Right cardiac atrium (tissue), 5 donors: ENCODE measurements at places on chromosomes 1 and 21. TPM values are rescaled to one million over a fixed set of nuclear protein-coding genes. Genes with fewer than 3 reads are reported as not detected.

- no peak for DNase-seq
Measured at GRCh38 chr1:185295091-185295490, 22.0 kb downstream of the IVNS1ABP start.

- no peak for DNase-seq
Measured at GRCh38 chr1:53454019-53454418, 5.2 kb upstream of the DMRTB1 start.

DNA sequence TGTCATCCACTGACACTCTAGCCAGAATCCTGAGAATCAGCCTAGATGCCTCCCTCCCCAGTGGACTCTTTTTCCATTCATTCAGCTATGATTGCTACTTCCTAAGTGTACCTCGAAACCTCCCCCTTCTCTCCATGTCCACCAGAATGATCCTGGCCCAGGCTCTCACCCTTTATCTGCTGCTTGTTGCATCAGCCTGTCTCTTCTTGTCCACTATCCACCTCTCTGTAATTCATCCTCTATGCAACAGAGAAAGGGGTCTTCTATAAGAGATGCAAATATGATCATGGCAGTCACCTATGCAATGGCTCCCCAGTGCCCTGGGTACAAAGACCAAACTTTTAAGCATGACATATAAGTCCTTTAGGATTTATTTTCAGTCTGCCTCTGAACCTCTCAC, 37.7 kb downstream of the JUN start:
- DNase-seq, result no peak

- DNase-seq, result no peak
Measured at GRCh38 chr21:27806281-27806680, 839.4 kb upstream of the ADAMTS5 start.

- no peak for DNase-seq
Measured at GRCh38 chr1:31531177-31531999, 44.9 kb upstream of the TINAGL1 start.

DNA sequence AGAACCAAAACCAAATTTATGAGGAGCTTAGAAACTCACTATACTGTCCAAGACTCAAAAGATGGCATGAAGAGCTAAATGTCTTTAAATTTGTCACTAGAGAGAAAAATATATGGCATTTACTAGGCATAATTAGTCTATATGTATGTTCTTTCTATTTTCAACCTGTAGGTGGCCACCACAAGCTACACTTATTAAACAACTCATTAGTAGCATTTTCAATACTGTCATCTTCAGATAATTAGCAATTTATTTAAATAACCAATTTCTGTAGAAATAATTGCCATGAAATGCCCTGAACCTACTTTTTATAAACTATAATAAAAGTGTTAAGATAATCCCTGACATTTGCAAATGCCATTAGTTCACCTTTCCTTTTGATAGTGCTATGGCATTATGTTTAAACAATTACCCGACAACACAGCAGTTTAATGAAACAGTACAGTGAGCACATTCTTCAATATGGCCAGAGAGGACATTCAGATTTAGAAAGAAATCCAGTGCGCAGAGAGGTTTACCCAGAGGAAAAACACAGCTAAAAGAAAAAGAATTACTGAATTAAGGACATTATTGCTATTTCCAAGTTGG, 522.5 kb downstream of the PTBP2 start:
- DNase-seq, result no peak

DNA sequence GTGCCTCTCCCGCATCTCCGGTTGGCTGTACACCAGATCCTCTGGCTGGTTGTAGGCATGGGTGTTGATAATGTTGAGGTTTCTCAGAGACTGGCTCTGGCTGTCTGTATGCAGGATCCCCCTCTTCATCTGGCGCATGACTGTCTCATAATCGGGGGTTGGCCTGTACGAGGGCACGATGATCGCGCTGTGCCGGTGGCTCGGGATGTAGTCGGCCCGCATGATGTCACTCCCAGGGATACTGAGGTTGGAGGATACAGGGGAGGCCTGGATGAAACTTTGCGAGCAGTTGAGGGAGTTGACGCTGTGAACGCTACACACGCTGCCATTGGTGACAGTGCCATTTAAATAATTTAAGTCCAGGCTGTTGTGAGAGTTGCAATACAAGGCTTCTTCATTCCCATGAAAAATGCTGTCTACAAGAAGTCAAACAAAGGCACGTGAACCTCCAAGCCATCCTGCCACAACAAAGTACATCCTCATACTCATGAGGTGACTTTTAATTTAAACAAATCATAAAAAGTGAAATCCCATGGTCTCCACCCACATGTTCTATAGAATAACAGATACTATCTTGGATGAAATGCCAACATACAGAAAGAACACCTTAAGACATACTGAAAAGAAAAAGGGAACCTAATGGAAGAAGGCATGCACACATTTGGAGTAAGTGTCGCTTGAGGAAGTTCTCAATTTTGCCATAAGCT, 103.6 kb downstream of the SMYD2 start:
- no peak for DNase-seq

DNA sequence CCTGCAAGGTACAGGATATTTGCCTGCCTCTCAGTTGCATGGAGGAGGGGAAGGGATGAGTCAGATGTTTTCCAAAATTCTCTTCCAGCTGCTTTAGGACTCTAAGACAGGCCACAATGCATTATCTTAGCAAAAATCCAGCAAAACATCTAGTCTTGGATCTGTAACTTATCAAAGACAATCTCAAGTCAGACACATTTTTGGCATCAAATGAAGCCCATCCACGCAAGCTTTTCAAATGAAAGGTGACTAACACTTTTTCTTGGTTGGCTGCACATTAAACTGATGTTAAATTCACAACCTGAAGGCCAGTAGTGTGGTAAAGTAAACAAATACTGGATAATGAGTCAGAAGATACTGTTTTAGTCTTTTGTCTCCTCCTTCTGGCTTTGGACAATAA, 21.3 kb downstream of the FAM78B start:
- no peak for DNase-seq

- no peak for DNase-seq
Measured at GRCh38 chr1:210072896-210073504, 135.0 kb downstream of the SYT14 start.

GRCh38 chr1:98420376-98421084, 241.0 kb upstream of the SNX7 start:
- no peak for DNase-seq

The FCRL3 gene
- not detected for polyA plus RNA-seq

The USP24 gene
- polyA plus RNA-seq, result 11.4 TPM

The GPR37L1 gene
- 0.20 TPM for polyA plus RNA-seq

DNA sequence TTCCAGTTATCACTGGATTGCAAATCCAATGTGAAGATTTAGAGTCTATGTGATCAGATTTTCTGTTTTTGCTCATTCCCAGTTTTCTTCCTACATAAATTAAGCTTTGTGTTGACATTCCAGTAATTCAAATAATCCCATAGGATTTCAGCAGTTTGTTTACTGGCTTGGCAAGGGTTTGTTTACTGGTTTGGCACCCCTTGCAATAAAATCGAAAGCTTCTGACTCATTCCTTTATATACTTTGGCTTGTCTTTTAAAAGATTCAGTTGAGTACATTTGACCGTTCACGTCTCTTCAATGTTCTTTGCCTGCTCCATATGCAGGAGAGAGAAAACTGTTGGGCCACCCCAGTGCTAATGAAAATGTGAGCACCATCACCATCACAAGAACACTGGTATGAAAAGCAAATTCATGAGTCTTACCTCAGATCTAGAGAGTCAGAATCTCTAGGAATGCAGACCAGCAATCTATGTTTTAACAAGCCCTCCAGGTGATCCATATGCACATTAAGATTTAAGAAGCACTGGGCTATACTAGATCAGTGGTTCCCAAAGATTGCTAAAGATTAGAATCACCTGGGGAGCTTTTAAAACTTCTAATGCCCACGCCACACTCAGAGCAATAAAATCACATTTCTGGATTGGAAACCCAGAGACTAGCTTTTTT, 32.8 kb downstream of the ZC3H11B start:
- DNase-seq, result no peak

DNA sequence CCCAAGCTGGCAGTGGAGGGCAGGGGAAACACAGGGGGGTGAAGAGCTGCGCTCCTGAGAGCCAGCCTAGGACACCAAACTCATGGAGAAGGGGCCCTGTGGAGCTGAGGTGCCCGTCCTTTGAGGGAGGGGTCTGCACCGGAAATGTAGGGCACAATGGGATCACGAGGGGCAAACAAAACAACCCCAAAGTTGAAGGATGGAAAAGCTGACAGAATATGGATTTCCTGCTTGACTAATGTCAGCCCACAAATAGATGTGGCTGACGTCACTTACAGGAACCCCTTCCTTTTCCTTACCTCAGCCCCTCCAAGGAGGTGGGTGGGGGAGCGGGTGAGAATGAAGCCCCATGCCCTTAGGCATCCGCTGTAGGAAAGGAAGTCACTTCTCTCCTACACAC, 110.9 kb downstream of the KCNN3 start:
- DNase-seq, result no peak

- DNase-seq, result no peak
Measured at GRCh38 chr1:181497870-181498269, 14.6 kb downstream of the CACNA1E start.

The C21orf58 gene
- polyA plus RNA-seq, result 1.4 TPM

The OR2T2 gene
- polyA plus RNA-seq, result not detected

DNA sequence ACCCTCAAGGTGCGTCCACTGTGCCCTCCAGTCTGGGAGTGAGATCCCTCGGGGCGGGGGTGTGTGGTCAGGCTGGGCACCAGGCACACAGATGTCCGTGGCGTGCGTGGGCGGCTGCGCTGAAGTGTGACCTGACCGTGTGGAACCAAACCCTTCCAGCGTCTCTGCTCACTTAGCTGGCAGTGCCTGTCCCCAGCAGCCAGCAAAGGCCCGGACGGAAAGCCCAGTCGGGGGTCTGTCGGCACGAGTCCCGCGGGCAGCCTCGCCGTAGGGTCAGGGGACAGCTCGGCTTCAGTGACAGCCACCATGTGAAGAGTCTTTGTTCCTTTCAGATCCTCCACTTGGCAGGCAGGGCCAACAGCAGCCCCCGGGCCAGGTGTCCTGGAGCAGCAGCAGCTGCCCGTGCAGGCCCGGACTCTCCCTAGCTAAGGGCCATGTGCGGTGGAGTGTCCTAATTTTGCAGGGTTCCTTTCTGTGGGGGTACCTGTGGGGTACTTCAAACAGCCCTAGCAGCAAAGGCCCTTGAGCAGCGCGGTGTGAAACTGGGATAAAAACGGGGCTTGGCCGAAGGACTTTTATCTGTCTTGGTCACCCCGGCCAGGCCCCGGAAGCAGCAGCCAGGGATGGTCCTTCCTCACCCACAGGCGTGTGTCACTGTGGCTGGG, 11.6 kb downstream of the TTLL10 start:
- DNase-seq, result peak; percentile 37

DNA sequence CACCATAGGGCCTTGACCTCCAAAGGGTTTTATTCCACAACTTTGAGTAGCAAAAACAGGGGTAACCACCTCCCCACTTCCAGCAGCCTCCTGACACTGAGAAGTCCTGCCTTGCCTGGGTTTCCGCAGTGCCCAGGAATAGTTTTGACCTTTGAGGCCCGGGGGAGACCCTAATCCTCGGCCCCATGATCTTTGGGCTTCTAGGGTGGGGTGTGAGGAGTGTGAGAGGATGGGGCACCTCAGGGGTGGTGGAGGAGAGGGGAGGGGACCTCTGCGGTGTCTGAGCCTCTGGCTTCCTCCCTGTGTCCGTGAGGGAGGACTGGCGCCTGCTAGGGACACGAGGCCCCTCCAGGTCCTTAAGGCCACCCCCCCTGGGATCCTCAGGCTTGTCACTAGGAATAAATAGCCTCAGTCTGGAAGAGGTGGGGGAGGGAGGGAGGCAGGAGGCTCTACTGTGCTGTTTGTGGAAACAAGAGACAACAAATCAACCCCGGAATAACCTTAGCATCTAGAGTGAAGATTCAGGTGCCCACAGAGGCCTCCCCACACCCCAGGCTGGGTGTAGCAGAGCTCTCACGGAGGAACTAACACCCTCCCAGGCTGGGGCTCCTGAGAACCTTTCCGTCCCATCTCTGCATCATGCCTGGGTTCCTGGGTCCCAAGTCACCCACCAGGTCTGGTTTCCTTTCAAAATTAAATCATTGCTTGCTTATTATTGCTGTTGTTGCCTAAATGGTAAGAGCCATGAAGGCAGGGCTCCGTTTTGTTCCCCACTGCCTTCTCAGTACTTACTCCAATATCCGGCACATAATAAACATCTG, 904 bp upstream of the FHL3 start:
- no peak for DNase-seq

The AK4 gene
- polyA plus RNA-seq, result 31.2 TPM

GRCh38 chr1:59138402-59138801, 158.5 kb upstream of the FGGY start:
- no peak for DNase-seq

- peak; percentile 55 for DNase-seq
Measured at GRCh38 chr1:22131875-22132486, 10.9 kb downstream of the WNT4 start.

The AGBL4 gene
- polyA plus RNA-seq, result 1.1 TPM

GRCh38 chr1:27567971-27568299, 36.0 kb downstream of the AHDC1 start:
- DNase-seq, result peak; percentile 56

DNA sequence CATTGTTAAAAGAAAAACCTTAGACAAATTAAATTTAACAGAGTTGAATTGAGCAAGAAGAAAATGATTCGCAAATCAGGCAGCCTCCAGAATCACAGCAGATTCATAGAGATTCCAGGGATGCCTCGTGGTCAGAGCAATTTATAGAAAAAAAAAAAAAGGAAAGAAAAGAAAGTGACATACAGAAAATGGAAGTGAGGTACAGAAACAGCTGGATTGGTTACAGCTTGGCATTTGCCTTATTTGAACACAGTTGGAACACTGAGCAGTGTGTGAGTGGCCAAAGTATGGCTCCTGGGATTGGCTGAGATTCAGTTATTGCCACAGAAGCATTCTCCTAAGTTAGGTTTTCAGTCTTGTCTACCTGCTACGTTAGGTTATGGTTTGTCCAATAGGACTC, 9.1 kb upstream of the C21orf91 start:
- DNase-seq, result no peak

The TFAP2E gene
- 0.34 TPM for polyA plus RNA-seq

The USP1 gene
- 7.3 TPM for polyA plus RNA-seq

GRCh38 chr1:212860713-212861581, 2.9 kb downstream of the FLVCR1 start:
- DNase-seq, result no peak

The FCRLB gene
- polyA plus RNA-seq, result 0.61 TPM

- DNase-seq, result no peak
Measured at GRCh38 chr21:37848721-37849490, 67.4 kb downstream of the KCNJ6 start.

The TNFRSF4 gene
- 2.3 TPM for polyA plus RNA-seq

- DNase-seq, result no peak
Measured at GRCh38 chr1:116038679-116039078, 62.4 kb downstream of the SLC22A15 start.

- DNase-seq, result no peak
Measured at GRCh38 chr1:9626201-9626608, 25.3 kb upstream of the PIK3CD start.

DNA sequence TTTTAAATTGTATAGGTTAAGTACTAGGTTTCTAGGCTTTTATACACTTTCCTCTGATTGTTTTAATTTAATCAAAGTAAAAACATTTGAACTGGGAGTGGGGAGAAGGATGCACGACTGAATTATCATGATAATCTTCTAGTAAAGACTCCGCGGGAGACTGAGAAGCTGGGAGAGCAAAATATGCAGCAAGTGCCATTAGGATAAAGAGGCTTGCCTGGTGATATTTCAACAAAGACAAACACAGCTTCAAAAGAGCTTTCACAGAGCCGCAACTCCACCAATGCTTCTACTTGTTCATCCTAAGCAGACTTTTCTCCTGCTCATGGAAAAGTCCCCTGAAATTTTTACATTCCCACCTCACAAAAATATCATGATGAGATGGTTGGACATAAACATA, 239.0 kb upstream of the PTBP2 start:
- no peak for DNase-seq
